ELF-1 (cell line): ENCODE measurements at places on chromosomes 2 and 18.

DNA sequence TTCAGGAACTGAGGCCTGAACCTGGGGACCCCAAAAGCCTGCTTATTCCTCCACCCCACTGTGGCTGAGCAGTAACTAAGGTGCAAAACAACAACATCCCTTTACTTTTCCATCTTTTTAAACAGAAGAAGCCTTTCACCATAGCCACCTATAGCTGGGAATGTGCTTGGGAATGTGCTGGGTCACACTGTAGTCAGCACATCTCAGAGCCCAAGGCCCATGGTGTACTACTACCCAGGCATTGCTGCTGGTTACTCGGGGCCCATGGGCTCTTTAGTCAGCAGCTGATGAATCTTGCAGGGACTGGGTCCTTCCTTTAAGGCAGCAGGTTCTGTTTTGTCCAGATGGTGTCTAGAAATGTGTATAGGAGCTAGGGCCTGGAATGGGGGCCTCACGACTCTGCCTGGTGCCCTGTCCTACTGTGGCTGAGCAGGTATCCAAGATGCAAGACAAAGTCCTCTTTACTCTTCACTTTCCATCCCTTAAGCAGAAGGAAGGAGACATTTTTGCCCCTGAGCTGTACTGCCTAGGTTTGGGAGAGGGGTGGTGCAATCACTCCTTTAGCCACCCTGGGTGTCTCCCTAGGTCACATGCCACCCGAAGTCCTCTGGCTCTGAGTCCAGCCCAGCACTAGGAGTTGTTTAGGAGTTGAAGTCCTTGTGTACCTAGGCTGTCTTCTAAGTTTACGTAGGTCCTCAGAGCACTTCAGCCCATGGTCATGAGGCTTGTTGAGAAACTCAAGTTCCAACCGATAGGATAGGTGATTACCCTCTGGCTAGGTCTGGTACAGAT, 70.1 kb downstream of the OXER1 start:
- DNase-seq = no peak

DNA sequence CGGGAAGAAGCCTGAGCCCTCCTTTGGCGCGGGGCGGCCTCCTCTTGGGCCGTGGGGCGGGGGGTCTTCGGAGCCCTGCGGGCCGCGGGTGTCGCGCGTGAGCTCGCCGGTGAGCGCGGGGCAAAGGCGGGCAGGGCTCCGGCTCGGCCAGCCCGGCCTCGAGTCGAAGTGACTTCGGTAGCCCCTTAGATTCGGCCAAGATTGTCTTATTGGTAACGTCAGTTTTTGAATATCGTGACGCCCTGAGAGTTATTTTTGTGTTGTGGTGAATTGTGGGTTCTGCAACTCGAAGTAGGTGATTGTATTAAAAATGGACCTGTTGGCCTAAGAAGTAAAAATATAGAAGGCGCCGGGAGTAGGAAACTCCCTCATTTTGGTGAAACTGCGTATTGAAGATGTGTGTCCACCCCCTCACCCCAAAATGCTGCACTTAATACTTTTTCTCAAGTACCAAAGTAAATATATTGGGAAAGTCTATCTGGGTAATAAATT, 669 bp downstream of the MARCHF7 start:
- no peak for DNase-seq

- peak; percentile 97 for DNase-seq
Measured at GRCh38 chr2:36785179-36785795, 88.8 kb downstream of the VIT start.

GRCh38 chr2:105744909-105745853, at the start of gene NCK2:
TSS of gene NCK2 (plus strand) at chr2:105744912. CDS start at chr2:105855064, 110,152 bp downstream.
- peak; percentile 44 for DNase-seq

GRCh38 chr2:108316033-108316432, 27.3 kb downstream of the SULT1C2 start:
- peak; percentile 20 for DNase-seq

- no peak for DNase-seq
Measured at GRCh38 chr2:45822272-45822630, 170.8 kb downstream of the PRKCE start.

DNA sequence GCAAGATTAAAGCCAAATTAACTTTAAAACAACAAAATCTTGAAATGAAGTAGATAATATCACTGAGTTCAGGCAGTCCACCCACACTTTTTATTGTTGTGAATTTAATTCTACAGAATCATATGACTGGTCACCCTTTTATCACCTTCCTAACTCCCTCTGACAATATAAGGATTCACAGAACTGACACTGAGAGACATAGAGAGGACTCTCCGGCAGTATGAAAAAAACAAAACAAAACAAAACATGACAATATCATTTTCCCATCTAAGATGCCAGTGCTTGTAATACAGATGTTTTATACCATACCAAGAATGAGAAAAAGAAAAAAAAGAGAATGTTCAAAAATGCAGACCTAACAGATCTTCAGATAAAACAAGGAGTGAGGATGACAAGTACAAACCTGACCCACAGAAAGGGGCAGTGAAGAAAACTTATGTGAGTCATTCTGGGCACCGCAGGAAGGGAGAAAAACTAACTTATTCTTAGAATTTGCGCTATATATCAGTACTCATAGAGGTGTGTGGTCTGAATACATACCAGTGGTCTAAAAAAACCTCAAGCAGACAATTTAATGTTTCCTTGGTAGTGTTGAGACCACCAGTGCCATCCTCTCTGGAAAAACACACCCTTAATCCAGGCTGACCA, 136.6 kb downstream of the ZAP70 start:
- no peak for DNase-seq

GRCh38 chr2:112809112-112809511, 24.8 kb upstream of the IL1A start:
- no peak for DNase-seq

GRCh38 chr18:51645607-51646006, 448.1 kb upstream of the MEX3C start:
- DNase-seq = no peak

DNA sequence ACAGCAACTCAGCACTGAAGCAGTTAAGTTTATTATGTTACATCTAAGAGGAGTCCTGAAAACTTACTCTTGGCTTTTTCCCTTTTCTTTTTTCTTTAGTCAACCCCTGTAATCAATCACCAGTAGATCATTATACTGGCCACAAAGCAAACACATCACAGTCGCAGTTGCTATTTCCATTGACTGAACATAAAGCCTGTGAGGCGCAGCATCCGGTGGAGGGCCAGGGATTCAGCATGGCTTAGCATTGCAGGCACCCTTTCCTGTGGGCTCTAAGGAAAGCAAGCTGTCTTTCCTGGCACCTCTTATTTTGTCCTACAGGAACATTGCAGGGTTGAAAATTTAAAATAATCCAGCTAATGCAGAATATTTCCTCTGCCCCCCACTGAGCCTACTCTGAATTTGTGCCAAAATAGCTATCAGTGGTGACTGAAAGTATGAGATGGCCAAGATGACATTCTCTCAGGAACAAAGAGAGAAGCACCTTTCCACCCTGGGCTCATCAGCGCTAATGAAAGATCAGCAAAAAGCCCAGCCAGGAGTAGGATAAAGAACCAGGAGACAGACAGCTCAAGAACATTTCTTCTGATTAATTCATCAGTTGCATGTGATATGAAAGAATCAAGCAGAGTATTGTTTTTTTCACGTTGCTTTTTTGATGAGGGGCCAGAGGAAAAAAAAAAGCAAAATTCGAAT, 85.3 kb upstream of the SULT1C3 start:
- no peak for DNase-seq

GRCh38 chr2:155310589-155310988, 612.1 kb downstream of the KCNJ3 start:
- DNase-seq = no peak

DNA sequence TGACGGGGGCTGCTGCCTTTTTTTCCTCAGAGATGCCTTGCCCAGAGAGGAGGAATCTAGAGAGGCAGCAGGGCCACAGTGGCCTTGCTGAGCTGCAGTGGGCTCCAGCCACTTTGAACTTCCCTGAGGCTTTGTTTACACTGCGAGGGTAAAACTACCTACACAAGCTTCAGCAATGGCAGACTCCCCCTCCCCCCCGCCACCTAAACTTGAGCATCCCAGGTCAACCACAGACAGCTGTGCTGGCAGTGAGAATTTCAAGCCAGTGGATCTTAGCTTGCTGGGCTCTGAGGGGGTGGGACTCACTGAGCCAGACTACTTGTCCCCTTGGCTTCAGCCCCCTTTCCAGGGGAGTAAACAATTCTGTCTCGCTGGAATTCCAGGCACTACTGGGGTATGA, 11.8 kb downstream of the SYT4 start:
- DNase-seq = peak; percentile 28
